Anterior cingulate cortex (tissue), 58 donors: ENCODE measurements at places on chromosomes 3 and 15.
A peak's percentile ranks its signal among the peaks of the same experiment; 100 is the strongest.

DNA sequence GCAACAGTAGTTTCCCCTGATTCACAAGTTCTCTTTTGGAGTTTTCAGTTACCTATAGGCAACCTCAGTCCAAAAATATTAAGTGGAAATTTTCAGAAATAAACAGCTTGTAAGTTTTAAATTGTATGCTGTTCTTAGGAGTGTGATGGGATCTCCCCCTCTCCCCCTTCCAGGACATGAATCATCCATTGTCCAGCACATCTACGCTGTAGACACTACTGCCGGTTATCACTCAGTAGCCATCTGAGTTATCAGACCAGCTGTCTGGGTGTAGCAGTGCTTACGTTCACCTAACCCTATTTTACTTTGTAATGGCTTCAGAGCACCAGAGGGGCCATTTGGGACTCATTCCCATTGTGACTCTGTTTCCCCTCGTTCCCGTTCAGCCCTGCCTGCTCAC, 96.7 kb upstream of the PLXNA1 start:
- no peak for DNase-seq

DNA sequence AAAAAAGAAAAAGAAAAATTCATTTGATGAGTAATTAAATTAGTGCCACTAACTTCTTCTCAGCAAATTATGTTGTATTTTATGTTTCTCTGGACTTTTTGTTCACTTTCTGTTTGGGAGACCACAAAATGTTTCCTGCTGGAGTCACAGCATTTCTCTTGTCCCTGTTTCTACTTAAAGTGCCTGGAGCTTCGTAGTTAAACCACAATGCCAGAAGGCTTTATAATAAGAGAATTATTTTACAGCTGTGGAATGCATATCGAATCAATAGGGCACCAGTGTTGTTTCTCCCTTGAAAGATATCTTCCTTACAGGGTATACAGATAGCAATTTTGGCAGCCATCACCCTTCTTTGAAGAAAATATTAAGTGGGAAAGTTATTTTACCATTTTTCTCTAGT, 3.2 kb downstream of the DTWD1 start:
- no peak for DNase-seq

GRCh38 chr3:48435774-48436476, 4.0 kb downstream of the CCDC51 start:
- peak; percentile 75 for DNase-seq

DNA sequence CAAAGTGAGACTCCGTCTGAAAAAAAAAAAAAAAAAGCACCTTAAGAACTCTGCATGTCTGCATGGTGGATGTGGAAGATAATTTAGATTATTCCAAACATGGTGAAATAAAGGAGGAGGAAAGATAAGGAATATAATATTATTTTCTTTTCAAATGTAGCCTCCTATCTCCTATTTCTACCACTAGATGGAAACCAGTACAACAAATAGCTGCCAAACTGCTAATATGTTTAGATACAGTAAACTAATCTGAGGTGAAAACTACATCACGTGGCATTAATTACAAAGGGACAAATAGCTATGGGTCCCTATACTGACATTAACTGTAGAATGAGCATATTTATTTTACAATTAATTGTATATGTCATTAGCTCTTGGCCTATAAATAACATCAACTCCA, 197.8 kb downstream of the TBC1D5 start:
- DNase-seq = no peak

DNA sequence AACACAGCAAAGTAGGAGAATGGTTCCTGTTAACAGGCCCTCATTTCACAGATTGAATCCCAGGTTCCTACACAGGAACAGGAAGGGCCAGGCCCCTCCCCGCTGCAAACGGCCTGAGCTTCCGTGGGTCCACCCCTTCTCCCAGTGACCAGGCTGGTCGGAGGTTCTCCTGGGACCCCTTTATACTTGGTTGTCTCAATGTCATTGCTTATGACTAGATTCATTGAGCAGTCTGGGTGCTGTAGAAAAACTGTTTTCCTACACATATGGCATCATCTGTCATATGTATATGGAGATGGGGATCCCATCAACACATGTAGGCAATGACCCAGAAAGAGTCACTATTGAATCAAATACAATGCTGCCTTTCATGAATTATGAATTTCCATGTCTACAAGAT, 3.8 kb downstream of the C3orf85 start:
- no peak for DNase-seq

GRCh38 chr3:154932633-154933032, 147.5 kb upstream of the MME start:
- DNase-seq = no peak

DNA sequence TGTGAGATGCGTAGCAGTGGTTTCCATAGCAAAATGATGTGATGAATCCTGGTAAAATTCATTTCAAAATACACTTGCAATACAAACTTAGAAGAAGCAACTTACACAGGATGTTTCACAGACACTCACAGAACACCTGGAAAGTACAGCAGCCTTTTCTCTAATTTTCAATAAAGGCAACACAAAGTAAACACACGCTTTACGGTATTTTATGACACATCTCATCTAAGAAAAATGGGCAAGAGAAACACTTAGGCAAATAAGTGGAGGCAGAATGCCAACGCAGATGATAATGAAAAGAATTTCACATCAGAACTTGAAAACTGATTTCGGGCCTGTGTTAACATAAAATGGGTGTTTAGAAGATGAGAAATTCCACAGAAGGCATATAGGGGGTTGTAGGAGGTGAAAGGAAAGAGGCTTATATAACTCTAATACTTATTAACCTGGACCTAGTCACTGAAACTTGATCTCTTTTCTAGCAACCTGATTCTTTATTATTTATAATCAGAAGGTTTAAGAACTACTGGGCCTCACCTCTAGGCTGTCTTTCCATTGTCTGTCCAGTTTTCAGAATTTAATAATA, 25.6 kb upstream of the MAP3K13 start:
- DNase-seq = no peak

- DNase-seq = no peak
Observed at GRCh38 chr15:76239786-76240185, 71.5 kb downstream of the ETFA start.

GRCh38 chr3:45210308-45211041, 15.6 kb downstream of the TMEM158 start:
- DNase-seq = no peak

DNA sequence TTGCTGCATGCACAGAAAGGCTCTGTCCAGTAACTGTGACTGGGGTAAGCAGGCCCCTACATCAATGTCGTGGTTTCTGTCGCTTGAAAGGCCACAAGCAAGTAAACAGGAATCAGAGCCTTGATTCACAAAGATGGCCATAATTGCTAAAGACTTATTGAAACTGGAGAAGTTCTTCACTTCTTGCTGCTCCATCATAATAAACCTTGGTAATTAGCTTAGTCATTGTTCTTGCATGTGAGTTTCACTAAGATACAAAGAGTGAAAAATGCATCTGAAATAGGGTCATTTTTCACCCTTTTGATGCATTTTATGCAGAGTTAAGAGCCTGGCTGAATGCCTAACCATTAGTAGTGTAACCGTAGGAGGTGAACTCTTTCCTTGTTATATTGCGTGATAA, 3.2 kb downstream of the SEMA6D start:
- no peak for DNase-seq

DNA sequence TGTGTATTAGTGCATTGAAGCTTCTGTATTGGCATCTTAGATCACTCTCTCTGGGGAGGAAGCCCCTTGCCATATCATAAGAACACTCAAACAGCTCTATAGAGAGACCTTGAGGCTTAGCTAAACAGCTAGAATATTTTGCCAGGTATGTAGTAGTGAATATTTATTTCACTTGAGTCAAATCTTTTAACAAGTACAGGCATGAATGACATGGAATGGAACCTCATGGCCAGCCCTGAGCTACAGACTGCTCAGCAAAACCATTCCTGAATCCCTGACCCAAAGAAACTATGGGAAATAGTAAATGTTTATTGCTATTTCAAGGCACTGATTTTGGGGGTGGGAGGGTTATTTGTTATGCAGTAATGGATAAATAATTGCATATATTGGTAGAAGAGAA, 604.8 kb downstream of the MECOM start:
- DNase-seq = no peak

DNA sequence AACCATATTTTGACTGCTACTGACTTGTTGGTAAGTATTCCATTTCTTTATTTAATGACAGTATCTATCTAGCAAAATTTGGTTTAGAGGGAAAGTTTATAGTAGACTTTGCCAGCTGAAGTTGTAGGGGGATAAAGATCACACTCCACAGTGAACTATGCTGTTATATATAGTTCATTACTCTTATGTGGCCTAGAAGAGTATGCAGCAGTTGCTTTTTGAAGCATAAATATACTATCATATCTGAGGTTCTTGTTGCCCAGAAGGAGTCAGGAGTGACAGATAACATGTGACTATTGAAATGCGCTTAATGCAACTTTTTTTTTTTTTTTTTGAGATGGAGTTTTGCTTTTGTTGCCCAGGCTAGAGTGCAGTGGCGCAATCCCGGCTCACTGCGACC, 25.6 kb upstream of the MCF2L2 start:
- no peak for DNase-seq

- DNase-seq = no peak
Observed at GRCh38 chr3:42661593-42662022, 8.1 kb downstream of the ZBTB47 start.
